ENCODE measurements at places on chromosomes 1 and 21.

DNA sequence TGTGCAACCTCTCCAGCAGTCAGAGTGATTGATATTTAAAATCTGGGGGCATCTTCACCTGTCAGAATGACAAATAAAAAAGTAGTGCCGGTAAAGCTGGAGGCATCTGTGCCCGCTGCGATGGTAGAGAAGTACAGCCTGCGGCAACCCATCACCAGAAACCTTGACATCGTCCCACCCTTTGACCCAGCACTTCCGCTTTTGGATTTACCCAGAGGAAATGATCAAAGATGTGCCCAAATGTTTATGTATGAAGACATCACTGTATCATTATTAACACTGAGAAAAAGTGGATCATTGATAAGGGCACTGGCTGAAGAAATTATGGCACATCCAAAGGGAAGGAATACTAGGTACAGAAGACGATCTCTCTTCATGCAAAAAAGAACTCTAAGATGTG is 96.0 kb downstream of the PGBD5 start:
- no peak for DNase-seq

DNA sequence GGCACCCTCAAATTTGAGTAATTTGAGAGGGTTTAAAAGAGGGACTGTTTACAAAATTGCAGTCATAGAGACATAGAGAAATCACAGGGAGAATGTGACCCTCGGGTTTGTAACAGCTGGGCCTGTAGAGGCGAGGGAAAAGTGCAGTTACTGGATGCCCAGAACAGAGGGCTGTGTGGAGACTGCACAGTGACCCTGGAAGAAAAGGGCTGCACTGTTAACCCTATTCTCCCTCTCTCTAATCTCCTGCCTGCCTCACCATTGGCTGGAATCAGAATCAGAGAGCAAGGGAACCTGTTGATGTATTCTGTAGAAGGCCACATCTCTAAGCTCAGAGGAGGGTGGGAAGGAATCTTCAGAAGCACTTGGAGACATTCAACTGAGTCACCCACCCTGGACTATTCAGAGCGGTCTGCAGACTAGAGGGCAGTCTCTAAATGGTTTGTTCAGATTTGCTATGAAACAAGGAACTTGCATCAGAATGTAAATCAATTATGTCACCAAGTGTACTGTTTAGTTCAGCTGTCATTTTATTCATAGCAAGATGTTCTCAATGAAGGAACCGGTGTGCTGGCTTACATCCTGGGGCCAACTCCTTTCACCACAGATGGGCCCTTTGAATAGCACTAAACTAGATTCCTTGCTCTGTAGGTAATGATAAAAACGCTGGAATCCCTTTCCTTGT is 132.2 kb upstream of the HOOK1 start:
- no peak for DNase-seq

DNA sequence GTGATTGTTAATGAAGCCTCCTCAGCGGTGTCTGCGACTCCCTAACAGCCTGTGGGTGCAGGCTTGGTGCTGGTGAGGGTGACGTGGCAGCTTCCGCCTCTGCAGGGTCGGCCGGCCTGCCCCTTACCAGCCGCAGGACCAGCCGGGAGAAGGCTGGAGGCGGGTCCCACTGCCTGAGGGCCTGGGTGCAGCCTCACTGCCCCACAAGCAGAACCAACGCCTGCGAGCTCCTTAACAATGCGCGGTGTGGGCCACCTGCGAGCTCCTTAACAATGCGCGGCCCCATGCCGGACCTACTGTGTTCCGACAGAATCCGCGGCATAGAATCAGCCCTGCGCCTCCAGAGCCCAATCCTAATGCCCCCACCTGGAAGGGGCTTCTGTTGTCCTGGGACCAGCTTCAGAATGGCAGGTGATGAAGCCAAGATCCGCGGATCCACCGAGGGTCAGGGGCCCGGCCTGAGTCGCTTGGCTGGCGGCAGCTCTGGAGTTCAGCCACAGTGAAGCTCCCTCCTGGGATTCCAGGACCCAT is 54.4 kb upstream of the AJAP1 start:
- DNase-seq, result no peak

- DNase-seq, result peak; percentile 23
These were observed 26.1 kb downstream of the ETS2 start for GRCh38 chr21:38831526-38832467.

- DNase-seq, result no peak
These were observed 36.6 kb downstream of the CCDC185 start for GRCh38 chr1:223429821-223430220.

Measured in GM18507 (cell line).